Tibial nerve (tissue), 4 donors: ENCODE measurements at places on chromosomes 11 and 22.

- no peak for DNase-seq
Observed at GRCh38 chr22:20312396-20313191, 7.3 kb downstream of the DGCR6L start.

- DNase-seq: no peak
Observed at GRCh38 chr11:124943741-124944140, 7.9 kb upstream of the HEPACAM start.

- no peak for DNase-seq
Observed at GRCh38 chr11:74647404-74647803, 55.0 kb downstream of the POLD3 start.

GRCh38 chr11:113829751-113830150 is 45.6 kb downstream of the USP28 start:
- no peak for DNase-seq

DNA sequence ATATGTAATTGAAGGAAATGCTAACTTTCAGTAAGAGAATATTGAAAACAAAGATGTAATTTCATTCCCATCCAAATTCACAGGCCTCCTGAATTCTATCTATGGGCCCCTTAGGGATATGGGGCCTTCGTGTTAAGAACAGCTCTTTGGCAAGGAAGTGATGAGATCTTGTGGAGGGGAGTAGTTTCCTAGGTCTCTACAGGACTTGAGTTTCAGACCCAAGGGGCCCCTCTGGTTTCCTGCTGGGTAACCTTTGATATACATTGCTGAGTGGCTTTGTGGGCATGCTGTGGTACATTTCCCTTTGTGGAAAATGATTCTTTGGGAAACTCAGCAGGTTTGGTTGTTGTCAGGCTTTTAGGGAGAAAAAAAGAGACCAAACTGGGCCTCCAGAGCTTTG is 6.2 kb downstream of the STIM1 start:
- DNase-seq: no peak

DNA sequence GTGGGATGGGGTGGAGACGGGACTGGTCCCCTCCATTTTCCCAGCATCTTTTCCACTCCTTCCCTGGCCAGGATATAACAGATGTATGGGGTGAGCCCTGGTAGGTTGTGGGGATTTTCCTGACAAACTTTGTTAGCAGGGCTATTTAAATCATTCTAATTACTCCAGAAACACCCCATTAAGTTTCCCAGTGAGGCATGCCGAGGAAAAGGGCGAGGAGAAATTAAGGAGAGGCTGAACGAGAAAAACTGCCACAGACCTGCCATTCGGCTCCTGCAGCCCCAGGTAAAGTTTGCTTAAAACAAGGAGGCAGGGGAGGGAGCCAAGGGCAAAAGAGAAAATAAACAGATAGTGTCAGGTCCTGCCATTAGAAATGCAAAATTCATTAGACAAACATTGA is 428.2 kb downstream of the BUD13 start:
- no peak for DNase-seq

- no peak for DNase-seq
Observed at GRCh38 chr11:55719608-55720160, 53.6 kb upstream of the OR5D13 start.

GRCh38 chr11:61971248-61972111 is 4.0 kb upstream of the FTH1 start:
- DNase-seq: peak; percentile 97

DNA sequence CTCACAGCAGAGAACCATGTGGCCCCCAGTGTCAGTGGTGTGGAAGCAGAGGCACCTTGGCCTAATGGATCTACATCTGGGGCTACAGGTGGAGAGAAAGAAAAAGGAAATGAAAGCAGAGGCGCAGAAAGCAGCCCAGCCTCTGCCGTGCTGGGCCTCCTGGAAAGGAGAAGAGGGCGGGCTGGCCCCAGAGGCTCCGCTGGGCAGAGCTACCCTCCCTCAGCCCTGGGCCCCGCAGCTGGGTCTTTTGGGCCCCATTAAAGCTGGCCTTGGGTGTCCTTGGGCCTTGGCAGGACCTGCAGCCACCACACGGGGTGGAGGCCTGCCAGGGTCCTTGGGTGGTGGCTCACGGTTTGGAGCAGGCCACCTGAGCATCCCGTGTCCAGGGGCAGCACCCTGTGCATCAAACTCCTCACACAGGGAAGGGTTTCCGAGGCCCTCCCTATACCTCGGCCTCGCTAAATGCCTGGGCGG is 31.6 kb upstream of the GAL start:
- no peak for DNase-seq

DNA sequence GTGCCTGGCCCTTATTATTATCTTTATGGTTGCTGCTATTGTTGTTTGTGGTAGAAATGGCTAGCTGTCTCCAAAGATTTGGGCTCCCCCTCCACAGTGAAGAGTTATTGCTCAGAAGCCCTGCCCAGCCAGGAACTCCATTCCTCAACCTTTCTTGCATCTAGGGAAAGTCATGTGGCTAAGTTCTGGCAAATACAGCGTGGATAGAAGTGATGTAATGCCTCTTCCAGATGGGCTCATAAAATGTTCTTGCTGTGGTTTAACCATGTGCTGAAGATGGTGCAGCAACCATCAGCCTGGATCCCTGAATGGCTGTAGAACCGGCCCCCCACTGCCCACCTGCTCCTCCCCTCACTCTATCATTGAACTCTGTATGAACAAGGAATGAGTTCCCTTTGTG is 203.5 kb upstream of the E2F8 start:
- DNase-seq: no peak

GRCh38 chr11:96218006-96218405 is 125.0 kb downstream of the MAML2 start:
- no peak for DNase-seq

DNA sequence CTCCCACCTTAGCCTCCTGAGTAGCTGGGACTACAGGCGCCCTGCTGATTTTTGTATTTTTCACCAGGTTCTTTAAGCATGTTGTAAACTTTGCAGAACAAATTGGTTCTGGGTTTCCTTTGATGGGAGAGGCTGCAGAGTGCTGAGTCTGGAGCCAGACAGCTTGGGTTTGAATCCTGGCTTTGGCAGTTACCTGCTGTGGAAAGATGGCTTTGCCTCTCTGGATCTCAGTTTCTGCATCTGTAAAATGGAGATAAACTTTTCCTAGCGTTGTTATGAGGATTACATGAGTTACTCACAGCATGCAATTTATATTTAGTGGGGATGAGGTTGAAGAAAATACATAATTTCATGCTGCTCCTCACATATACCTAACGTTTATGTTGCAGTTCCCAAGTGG is 19.1 kb downstream of the ZNRF3 start:
- no peak for DNase-seq

DNA sequence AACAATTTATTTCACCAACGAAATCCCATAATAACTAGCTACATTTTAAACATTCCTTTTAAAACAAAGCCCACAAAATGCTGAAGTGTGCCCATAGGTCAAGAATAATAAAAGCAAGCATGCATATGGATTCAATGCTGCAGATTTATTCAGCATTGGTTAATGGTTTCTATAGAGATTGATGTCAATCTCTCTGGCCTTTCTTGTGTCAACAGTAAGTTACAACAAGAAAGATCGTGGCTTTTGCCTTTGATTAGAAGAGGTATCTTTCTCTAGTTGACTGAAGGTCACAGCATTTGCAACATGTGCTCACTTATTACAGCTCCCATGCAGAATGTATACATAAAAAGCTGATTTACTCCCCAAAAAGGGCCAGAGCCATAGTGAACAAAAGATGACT is 1.4 kb upstream of the SOX6 start:
- DNase-seq: no peak

DNA sequence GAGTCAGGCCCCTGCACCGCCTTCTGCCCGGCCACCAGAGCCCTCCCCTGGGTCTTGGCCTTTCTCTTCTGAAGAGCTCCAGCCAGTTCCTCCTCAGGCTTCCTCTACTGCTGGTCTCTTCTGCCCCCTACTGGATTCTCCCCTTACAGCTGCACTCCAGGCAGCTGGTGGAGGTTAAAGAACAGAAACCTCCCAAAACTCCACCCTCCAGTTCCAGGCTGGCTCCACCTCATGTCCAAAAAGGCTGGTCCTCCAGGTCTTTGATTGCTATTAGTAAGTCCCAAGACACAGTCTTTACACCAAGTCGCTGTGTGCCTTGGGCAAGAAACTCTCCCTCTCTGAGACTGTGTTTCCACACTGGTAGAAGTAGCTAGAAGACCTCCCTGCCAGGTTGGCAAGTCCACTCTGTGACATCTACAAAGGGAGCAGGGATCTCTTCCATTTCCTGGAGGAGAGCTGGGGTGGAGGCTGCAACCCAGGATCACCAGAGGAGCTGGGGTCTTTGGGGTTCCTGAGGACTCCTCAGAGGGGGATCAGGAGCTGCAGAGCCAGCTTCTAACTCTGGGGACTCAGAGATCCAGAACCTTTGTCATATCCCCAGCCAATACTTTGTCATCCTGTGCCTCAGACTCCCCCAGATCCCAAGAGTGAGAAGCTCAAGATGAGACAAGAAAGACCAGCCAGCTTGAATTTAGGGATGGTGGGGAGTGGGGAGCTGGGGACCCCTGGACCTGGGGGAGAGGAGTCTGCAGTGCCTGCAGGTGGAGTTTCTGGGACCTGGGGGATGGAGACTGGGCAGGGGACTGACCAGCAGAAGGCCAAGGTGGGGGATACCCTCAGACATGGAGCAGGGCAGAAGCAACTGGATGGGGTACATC is 3.4 kb upstream of the IGLL5 start:
- peak; percentile 35 for DNase-seq

DNA sequence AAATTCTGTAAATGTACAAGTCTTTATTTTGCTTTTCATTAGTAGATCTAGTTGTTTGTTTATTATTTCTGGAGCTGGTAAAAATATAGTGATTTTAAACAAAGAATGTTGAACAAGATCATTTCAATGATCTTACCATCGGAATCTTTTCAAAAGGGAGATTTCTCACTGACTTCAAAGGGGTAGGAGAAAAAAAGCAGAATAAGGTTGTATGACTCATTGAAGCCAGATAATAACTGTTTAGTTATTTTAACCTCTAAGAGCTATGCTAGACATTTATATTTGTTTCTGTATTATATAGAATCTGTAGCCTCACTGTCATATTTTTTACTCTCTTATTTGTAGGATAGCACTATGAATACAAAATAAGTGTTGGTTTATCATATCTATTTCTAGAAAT is 8.1 kb upstream of the PDE3B start:
- DNase-seq: no peak

DNA sequence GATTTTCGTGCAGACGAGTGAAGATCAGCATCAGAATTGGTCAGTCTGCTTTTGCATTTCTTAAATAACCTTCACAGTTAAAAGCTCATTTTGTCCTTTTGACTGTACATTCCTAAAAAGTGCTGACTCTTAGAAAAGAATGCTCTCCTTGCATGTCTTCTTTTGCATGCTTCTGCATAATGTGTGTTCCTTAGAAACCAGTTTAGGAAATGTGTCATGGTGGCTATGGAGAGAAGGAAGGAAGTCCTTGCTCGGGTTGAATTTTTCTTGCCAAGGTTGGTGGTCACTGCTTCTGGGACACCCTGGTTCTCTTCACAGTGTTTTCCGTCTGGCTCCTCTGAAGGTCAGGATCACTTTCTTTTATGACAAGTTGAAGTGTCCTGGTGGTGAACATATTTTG is 6.8 kb downstream of the AP2A2 start:
- no peak for DNase-seq

GRCh38 chr22:46739094-46739870 is 1.2 kb upstream of the CERK start:
- no peak for DNase-seq

DNA sequence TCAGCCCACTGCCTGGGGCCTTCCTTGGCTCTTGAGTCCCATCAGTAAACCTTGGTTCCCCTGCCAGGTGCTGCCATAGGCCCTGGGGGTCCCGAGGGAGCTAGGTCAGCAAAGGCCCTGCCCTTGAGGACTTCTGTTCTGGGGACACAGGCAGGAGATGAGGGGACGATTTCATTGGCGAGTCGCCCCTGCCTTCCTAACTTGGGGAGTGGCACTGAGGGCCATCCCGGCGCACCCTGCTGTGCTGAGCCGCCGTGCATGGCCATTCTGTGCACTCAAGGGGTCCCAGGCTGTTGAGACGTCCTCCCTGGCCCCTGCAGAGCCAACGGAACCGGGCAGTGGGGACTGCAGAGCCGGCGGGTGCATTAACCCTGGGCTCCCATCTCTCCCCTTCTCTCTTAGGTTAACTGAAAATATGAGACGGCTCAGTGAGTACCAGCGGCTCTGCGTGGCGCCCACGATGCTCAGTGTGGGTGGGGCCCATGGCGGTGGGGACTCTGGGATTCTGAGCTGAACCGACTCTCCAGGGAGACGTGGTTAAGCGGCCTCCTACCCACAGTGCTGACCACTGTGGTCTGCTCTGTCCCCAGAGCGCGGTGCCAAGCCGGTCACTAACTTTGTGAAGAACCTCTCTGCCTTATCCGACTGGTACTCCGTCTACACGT is 43.4 kb downstream of the GRAMD4 start:
- DNase-seq: no peak

- no peak for DNase-seq
Observed at GRCh38 chr11:102833731-102834130, 9.7 kb downstream of the MMP3 start.

DNA sequence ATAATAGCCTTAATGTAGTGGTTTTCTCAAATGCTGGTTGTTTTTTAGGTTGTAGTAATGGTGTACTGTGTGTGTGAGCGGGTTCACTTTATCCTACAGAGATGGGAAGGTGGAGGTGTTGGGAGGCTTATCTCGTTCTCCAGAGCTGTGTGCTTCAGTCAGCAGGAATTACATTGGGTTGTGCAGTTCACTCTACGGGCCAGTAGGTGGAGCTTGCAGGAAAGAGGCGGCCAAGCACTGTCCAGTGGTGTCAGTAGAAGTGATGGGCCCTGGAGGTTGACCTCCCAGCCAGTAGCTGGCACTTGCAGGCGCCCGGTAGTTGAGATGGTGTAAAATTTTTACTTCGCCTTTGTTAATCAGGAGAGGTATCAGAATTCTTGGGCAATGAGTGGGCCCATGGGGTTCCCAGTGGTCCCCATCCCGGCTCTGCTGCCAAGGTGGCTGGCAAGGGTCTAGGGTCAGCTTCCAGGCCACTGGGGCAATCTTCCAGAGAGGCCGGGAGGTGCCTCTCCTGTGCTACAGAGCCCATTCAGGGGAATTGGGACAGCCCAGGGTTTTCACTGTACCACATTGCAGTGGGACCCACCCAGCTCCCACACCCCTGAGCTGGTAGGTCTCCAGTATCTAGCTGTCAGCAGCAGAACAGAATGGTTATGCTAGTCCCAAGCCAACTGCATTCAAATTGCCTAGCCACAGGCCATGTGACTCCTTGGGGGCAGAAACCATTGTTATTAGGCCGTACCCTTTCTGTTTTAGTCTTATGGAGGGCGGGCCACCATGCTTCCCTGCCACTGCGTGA is 43.9 kb downstream of the BIRC2 start:
- DNase-seq: peak; percentile 35

DNA sequence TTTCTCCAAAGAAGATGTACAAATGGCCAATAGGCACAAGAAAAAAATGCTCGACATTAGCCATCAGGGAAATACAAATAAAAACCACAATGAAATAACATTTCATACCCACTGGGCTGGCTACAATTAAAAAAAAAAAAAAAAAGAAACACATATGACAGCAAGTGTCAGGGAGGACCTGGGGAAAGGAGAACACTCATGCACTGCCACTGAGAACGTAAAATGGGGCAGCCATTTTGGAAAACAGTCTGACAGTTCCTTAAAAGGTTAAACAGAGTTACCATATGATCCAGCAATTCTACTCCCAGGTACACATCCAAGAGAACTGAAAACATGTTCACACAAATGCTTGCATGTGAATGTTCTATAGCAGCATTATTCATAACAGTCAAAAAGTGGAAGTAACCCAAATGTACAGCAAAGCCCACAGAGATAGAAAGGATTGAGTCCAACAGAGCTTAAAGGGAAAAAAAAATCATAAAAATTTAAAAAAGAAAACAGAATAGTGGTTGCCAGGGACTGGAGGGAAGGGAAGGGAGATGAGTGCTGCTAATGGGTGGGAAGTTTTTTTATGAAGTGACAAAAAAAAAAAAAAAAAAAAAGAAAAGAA is 48.4 kb upstream of the CYP2D6 start:
- DNase-seq: no peak
